ENCODE measurements at places on chromosomes 7 and 10. TPM values are rescaled to one million over a fixed set of nuclear protein-coding genes. Genes with fewer than 3 reads are reported as not detected.

DNA sequence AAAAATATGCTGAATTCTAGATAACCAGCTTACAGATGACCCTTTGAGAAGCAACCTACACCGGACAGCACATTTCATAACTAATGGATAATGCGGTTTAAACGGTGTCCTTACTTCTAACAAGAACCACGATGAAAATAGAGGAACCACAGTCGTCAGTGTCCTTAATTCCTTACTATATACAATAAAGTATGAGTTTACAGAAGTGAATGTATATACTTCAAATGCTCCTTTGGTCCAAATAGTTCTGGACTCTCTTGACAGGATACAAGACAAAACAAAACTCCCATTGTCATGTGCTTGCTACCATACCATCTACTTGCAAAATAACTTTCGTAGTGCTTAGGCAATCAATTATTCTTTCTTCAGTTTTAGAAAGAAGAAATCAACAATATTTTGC, 2.4 kb downstream of the NAMPT start:
- DNase-seq: no peak

GRCh38 chr7:5546626-5547025, 123.0 kb upstream of the TNRC18 start:
- no peak for DNase-seq

RGR gene
- total RNA-seq: not detected

GRCh38 chr10:88157981-88158465, 294.6 kb downstream of the PTEN start:
- peak; percentile 96 for DNase-seq

DNA sequence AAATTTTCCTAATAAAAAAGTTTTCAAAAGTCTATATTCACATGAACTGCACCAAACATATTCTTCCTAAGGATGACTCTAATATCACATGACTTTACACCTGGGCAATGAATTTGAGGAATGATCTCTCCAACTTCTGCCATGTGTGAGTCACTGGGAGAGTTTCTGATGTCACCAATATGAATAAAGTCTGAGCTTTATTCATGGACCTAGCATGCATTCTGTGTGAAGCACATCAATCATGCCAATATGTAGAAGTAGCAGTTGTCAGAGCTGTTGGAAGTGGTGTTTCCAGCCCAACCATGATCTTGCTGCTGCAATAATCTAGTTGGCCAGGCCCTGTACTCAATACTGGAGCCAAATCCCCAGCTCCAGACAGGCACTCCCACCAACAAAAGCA, 91.7 kb upstream of the IFRD1 start:
- DNase-seq: no peak

ZNF722 gene
- not detected for total RNA-seq

- peak; percentile 97 for DNase-seq
Measured at GRCh38 chr10:72297805-72298591, 24.3 kb downstream of the DDIT4 start.

DNA sequence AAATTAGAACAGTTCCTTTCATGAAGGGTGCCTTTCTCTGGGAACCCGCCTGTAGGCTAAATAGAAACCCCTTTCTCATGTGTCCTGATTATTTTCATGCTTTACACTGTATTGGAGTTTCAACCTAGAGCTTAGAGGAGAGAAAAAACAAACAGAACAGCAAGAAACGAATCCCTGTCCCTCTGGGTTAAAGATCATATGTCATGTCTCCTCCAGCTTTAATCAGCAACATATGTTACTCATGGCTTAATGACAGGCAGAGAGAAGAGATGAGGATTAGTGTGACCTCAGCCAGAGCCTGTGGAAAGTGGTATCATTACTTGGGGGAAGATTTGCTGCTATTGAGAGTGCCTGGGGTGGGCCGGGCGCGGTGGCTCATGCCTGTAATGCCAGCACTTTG, 32.1 kb downstream of the CRCP start:
- peak; percentile 63 for DNase-seq

DNA sequence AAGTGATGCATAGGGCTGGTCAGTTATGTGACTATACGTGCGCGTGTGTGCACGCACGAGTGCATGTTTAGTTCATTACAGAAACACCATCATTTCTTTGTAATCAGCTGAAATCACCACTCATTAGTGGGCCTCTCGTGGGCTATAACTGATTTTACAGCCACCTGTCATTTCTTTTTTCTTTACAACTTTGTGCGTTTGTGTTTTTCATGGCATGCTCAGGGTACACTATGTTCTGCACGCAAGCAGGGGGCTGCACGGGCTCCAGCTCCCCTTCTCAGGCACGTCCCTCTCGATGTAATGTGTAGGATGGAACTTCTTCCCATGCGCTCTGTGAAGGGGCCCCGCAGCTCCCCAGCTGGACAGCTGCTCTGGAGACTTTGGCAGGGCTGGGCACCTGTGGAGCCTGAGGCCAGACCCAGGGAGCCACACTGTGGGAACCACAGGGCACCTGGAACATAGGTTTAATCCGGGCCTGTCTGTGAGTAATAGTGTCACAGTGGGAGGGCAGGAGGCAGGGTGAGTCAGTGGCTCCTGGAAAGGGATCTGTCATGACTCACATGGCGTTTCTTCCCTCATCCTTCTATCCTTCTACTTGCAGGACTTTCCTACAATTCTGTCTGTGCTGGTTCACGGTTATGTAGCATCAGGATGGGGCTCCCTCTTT, 4.9 kb downstream of the GCK start:
- DNase-seq: peak; percentile 89

LEP gene
- total RNA-seq: not detected

Measured in IMR-90 (cell line).